NCI-H774 (cell line): ENCODE measurements at places on chromosomes 2 and 18.

- DNase-seq: peak; percentile 10
Observed at GRCh38 chr18:11052800-11053199, 96.6 kb downstream of the PIEZO2 start.

DNA sequence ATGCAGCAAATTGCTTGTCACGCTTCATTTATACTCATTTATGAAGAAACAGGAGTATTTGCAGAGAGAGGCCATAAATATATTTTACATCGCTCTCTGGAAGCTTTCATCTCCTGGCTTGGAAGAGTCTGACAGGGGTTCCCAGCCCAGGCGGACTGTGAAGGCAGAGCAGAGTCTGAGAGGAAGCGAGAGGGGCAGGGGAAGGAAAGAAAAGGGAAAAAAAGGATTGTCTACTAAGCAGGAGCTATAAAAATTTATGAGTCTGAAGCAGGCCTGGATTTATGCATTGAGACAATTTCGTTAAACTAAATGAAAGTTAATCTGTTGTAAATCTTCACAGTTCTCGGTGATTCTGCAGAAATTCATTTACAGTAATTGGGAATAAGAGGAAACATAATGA is 143.9 kb upstream of the GYPC start:
- DNase-seq: no peak

DNA sequence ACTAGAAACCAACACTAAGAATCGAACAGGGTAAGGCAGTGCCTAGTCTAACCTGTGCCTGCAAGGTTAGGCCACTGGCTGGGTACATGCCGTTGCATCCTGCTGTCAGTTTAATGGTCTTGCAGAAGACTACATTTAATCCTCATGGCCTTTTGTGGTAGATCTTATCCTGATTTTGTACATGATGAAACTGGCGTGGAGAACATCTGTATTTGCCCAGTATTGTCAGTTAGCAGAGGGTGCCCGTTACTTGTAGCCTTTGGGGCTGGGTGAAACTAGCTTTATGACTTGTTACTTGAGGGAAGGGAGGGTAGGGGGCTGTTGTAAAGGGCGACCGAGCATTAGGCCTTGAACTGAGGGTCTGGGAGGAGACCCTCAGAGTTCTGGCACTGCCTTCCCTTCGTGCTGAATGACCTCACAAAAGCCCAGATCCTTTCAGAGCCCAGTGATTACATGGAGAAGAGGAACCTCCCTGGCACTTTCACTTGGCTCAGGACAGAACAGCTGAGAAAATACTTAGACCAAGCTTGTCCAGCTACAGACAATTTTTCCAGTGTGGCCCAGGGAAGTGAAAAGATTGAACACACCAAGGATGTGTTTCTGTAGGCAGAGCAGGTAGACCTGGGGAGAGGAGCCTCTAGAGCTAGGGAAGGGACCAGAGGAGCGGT is 19.5 kb downstream of the SLC20A1 start:
- DNase-seq: no peak

GRCh38 chr2:181255651-181256050 is 201.5 kb upstream of the ITGA4 start:
- no peak for DNase-seq

DNA sequence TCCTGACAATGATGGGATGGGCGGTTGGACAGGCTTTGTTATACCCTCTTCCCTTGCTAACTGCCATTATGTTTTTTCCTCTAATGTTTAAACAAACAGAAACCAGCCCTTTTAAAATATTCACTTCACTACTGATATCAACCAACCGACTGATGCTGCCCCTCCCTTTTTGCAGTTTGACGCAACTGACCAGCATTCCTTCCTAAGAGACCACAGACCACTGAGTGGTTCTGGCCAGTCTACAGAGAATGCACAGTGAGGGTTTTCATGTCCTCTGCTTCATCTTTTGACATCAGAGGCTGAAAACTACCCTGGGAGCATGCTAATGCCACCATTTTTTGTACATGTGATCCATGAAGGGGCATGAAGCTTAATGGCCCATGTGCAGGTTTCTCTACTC is 85.3 kb downstream of the CYP26B1 start:
- DNase-seq: no peak

GRCh38 chr2:20728114-20728758 is 61.3 kb downstream of the GDF7 start:
- no peak for DNase-seq

- DNase-seq: no peak
Observed at GRCh38 chr2:84641021-84641420, 124.7 kb downstream of the DNAH6 start.

GRCh38 chr2:233350708-233351107 is 3.6 kb upstream of the DGKD start:
- DNase-seq: no peak

DNA sequence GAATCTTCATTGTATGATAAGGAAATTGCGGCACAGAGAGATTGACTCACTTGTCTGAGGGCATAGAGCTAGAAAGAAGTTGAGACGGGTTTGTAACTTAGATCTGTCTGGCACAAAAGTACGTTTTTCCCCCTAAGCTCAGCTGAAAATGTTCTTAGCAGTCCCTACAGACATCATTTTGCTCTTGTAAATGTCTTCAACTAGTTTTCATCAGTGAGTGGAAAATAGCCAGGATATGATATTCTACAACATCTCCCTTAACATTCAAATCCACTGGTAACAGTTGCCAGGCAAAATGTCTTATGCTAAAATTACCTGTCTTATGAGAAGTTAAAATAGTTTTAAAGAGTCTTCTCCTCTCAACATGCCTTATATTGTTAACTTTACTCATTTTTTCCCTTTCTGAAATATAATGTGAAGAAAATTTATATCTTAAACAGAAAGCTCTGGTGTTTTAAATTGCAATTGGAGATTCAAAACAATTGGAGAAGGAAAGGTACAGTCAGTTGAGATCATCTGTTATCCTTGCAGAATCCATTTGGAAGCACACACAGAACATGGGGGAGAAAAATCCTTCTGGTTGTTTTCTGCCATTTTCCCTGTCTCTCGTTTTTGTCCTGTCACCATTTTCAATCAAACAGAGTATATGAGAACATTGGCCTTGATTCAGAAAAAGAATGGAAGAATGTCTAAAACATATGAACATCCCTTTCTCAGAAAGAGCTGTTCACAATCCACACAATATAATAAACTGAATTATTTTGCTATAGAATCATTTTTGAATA is 255.0 kb downstream of the TRIB2 start:
- DNase-seq: no peak

GRCh38 chr2:20349513-20349921 is 1.1 kb downstream of the PUM2 start:
- DNase-seq: no peak

DNA sequence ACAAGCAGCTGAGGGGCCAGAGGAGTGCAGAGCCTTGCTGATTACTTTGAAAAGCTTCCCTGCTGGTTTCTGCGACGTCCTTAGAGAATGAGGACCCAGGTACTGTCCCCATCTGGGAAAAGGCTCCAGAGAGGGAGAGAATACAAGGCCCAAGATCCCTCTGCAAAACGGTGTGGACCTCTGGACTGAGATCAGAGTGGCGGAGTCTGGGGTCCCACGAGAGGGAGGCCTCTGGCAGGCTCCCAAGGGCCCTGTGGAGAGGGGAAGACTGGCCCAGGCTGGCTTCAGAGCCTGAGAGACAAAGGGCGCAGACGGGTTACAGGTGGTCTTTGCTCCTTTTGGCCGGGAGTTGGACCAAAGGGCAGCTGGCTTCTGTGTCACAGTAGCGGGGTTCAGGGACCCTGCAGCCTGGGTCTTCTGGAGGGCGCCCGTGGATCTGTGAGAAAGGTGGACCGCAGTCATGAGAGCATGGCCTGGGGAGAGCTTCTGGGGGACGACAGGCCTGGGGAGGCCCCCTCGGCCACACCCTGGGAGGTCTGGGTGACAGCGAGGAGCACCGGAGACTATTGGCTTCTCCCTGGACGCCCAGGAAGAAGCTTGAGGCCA is 805 bp downstream of the SNORC start:
- no peak for DNase-seq

DNA sequence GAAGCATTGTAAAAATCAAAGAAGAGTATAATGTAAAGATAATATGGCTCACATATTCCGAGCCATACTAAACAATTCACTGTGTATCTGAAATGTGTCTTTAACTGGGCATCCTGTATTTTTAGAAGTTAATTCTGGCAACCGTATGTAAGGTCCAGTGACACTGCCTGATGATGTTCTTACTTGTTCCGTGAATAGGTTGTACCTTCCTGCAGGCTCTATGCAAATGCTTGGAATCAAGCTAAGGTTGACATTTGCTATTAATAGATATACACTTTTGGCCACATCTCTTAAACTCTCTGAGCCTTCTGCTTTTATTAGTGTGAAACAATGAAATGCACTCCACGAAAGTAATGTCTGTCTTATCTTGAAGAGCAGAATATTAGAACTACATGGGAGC is 534.6 kb downstream of the CCDC85A start:
- DNase-seq: no peak

DNA sequence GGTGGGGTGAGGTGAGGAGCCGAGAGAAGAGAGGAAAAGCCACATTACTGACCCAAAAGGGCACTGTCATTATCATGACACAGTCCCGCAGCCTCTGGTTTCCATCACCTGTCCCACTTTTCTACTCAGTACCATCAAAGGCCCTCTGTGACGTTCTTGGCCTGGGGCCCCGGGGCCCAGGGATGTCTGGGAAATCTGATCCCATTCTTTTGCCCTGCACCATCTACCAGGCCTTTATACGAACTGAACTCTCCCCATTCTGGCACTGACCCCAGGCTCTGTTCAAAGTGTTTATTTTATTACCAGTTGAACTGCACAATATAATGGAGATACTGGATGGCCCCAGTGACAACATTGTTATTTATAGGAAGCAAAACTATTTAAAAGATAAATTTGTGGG is 89.1 kb downstream of the COL6A3 start:
- no peak for DNase-seq

DNA sequence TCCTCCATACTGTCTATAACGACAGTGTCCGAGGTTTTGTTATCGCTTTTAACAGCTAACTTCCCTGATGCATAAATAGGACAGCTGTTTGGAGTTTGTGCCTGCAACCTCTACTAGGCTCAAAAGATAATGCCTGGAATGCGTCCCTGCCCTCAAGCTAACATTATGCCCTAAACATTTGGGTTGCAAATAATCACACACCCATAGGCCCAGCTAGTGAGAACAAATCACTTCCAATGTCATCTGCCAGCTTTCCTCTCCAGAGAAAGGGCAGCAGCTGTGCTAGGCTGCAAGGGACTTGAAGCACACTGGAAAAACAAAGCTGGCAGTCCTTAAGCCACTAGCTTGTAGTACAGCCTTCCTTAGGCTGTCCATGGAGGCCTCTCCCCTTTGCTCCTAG is 201.8 kb upstream of the LYPD1 start:
- DNase-seq: no peak

GRCh38 chr18:28183418-28184078 is 6.6 kb upstream of the CDH2 start:
- DNase-seq: no peak

GRCh38 chr2:195575016-195575415 is 82.0 kb upstream of the SLC39A10 start:
- no peak for DNase-seq

DNA sequence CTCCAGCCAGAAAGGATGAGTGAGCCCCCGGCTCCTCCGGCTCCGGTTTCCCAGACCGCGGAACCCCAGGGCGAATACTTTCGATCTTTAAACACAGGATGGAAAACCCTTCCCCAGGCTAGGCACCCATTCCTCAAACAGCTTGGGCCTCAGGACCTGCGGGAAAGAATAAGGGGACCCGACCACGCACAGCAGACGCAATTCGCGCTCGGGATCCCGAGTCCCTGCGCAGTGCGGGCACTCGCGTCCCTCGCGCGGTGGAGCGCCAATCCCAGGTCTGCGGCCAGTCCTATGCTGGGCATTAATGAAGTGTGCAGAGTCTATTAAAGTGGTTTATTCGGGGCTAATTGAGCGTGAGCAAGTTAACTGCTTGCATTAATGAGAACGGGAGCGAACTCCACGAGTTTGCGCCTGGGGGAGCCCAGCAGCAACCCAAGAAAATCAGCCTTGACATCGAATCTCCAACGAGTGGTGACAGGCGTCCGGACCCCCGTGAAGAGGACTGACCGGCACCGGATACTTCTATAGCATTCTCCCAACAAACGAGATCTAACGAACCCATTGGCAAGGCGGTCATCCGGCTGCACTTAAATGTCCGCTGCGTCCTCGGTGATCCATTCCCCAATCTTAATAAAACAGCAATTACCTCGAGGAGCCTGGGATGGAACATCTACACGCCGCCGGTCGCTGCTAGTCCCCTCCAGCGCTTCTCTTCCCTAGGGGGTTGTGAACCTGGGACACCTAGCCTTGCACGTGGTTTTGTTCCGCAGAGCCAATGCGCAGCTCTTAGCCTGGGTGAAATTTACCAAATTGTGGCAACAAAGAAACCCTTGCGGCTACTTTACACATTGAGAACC is 1.6 kb downstream of the OSR1 start:
- DNase-seq: no peak

- DNase-seq: peak; percentile 16
Observed at GRCh38 chr18:36734596-36734995, 94.2 kb downstream of the TPGS2 start.

GRCh38 chr18:75500545-75500944 is 73.0 kb upstream of the SMIM21 start:
- DNase-seq: no peak

GRCh38 chr2:53583583-53583982 is 184.0 kb upstream of the CHAC2 start:
- DNase-seq: no peak

GRCh38 chr2:39492716-39493115 is 55.6 kb upstream of the MAP4K3 start:
- DNase-seq: no peak

- DNase-seq: peak; percentile 77
Observed at GRCh38 chr2:20438334-20439192, 8.3 kb upstream of the RHOB start.

DNA sequence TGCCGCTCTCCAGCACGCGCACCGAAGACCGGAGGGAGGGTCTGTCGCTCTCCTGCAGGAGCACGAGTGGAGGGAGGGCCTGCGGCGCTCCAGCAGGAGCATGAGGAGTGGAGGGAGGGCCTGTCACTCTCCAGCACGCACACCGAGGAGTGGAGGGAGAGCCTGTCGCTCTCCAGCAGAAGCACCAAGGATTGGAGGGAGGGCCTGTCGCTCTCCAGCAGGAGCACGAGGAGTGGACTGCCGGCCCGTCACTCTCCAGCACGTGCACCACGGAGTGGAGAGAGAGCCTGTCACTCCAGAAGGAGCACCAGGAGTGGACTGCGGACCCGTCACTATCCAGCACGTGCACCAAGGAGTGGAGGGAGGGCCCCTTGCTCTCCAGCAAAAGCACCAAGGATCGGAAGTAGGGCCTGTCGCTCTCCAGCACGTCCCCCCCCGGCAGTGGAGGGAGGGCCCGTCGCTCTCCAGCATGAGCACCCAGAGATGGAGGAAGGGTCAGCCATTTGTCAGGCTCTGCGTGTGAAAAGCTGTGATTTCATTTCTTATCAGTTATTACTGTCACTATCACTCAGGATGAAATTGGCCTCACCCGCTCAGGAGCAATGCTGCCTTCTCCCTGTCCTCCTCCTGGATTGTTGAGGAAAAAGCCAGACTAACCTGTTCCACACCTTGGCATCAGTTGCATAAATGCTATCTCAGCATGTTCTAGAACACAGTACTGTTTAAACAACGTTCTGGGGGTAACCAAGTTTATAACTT is 35.9 kb downstream of the ADI1 start:
- no peak for DNase-seq

- DNase-seq: no peak
Observed at GRCh38 chr2:17821080-17821479, 4.8 kb downstream of the MSGN1 start.
